Type B pancreatic cell (in vitro differentiated cells): ENCODE measurements at places on chromosomes 5 and 9. TPM values are rescaled to one million over a fixed set of nuclear protein-coding genes. Genes with fewer than 3 reads are reported as not detected.

The BTNL8 gene
- 0.87 and 2.0 TPM in 2 replicates for total RNA-seq

DNA sequence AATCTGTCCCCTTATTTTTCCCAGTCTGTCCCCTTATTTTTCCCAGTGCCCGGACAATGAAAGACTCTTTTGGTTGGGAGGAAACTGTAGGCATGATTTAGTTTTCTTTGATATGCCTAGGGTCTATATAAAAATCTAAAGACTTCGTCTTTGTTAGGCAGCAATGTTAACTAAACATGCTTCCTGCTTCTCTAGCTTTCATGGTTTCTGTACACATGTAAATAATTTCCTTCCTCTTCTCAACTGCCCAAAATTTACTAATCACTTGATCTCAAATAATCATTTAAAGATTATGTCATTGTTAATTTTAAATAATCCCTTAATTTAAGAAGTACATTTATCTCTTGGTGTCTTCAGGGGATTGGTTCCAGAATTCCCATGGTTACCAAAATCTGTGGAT, 47.8 kb upstream of the RAPGEF6 start:
- no peak for DNase-seq

- no peak for DNase-seq
Observed at GRCh38 chr5:35799753-35800152, 56.9 kb upstream of the IL7R start.

The WNK2 gene
- total RNA-seq, result 47.2 and 75.5 TPM in 2 replicates

- no peak for DNase-seq
Observed at GRCh38 chr5:1387059-1387755, 42.3 kb upstream of the CLPTM1L start.

- DNase-seq, result no peak
Observed at GRCh38 chr9:128408963-128409431, 11.7 kb upstream of the CERCAM start.

- no peak for DNase-seq
Observed at GRCh38 chr5:137565450-137565849, 66.3 kb upstream of the SPOCK1 start.

The CATSPER3 gene
- total RNA-seq, result 0.22 and 0.74 TPM in 2 replicates

DNA sequence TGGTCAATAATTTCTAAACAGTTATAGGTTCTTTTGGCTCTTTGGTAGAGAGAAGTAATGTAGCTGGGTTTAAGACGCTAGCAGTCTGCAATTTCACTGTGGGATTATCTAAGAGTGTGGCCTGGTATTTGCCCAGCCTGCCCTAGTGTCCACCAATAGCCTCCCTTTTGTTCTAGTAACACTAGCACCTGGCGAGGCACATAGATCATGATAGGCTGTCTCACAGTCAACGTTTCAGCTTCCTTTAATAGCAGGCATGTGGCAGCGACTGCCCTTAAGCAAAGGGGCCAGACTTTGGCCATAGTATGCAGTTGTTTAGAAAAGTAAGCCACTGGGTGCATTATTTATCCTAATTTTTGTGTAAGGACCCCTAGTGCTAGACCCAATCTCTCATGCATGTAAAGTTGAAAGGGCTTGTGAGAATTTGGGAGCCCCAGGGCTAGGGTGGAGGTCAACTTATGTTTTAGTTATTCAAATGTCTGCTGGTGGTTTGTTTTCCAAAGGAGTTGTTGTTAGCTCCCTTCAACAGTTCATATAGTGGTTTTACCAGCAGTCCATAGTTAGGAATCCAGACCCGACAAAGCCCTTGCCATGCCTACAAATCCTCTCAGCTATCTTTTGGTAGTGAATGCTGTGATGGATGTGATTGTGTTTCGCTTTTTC, 274.3 kb downstream of the HTR1A start:
- DNase-seq, result no peak

DNA sequence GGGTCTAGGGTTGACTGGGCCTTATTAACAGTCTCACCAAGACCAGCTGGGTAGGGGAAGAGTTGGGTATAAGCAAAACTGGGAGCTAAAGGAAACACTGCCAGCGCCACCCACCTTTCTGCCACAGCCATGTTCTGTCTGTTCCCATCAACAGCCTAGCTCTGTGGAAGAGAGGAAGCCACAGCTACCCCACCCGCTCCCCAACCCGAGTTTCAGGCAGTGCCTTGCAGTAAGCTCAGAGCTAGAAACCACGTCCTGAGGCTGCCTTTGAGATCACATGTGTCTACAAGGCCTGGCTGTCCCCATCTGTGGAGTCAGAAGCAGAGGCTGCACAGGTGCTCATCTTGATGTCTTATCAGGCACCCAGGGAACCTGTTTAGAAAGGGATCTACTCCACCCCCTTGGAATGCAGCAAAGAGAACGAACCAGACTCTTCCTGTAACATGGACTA, 15.3 kb downstream of the HNRNPH1 start:
- no peak for DNase-seq

The FAM221B gene
- 1.1 TPM in 1 of 2 replicates, not detected in the other for total RNA-seq

DNA sequence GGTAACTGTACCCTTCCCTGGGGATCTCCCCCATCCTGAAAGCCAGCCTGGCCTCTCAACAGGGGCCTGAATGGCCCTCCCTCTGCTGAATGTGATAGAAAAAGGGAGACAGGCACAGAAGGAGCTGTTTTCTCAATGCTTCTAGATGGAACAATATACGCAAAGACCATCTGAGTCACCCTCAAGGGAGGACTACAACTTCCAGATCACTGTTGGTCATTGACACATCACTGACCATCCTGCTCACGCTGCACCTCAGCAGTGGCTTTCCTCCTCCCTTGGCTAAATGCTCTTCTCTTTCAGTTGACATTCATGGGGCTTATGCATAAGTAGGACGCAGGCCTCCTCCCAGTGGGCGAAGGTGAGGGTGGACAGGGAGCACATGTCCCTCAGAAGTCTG, 112.2 kb upstream of the SHB start:
- no peak for DNase-seq

- DNase-seq, result no peak
Observed at GRCh38 chr9:90124961-90125360, 517.7 kb downstream of the DIRAS2 start.

DNA sequence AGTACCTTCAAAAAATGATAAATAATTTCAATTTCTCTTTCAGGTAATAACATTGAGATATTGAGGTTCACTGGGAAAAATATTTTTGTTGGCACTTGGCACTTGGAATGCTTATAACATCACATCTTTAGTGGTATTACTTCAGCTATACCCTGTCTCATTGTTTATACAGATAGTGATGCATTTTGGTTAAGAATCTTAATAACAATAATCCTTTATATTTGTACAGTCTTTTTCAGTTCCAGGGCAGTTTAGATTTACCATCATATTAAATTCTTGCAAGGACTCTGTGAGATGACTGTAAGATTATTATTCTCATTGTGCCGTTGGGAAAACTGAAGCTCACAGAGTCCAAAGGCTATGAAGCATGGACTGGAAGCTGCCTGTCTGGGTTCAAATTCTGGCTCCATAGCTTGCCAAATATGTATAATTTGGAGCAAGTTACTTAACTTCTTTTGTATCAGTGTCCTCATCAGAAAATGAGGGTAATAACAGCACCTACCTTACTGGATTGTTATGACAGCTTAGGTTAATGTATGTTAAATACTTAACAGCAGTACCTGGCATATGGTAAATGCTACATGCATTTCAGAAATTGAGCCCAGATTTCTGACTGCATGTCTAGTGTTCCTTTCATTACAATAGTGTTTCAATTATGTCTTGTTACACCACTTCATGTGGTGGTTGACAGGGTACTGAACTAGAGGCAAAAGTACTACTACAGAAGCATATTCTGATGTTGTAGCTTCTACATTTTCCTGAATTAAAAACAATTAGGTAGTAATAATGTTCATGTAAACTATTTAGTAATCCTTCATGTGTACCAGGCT, 272.2 kb downstream of the PLK2 start:
- no peak for DNase-seq

GRCh38 chr5:135106136-135106535, 72.1 kb upstream of the PITX1 start:
- no peak for DNase-seq

DNA sequence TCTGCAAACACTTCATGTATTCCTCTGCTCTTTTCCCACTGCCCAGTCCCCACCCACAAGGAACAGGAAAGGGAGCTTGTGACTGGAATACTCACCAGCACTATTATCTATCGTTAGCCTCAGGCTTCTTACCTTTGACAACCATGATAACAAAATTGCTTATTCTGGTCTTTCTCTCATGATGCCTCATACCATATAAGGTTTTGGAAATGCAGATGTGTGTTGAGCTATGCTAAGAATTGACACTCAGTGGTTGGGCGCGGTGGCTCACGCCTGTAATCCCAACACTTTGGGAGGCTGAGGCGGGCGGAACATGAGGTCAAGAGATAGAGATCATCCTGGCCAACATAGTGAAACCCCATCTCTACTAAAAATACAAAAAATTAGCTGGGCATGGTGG, 25.4 kb downstream of the SOX30 start:
- DNase-seq, result no peak

The MAP1B gene
- total RNA-seq, result 66.2 and 124 TPM in 2 replicates

DNA sequence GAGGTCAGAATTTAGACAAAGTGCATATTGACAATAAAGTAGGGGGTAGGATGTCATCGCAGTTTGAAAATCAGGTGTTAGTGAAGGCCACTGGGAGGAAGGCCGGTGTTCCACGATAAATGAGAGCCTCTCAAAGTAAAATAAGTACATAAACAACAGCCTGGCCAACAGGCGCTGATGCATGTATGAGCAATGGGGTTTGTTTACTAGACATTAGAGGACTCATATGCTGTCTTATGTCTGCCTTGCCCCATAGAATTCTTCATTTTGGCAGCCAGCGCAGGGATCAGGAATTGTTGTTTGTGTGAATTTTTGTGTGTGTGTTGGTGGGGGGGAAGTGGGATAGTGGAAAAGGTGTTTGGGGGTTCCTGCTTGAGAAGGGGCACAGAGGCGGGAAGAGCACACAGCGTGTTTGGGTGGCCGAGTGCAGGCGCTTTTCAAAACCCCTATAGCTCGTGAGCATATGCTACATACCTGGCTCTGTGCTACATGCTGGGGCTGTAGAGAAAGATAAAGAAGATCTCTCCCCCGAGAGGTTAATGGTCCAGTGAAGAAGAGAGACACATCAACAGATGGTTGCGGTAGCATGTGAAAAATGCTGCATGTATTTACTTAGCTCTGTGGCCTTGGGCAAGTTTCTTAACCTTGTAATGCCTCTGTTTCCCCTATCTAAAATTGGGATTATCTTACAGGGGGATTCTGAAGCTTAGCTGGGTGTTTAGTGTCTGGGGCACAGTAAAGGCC, 11.5 kb downstream of the SNX30 start:
- no peak for DNase-seq

The ADRB2 gene
- total RNA-seq, result 0.81 and 1.3 TPM in 2 replicates

- DNase-seq, result peak; percentile 69
Observed at GRCh38 chr9:124780060-124780756, 3.3 kb downstream of the OLFML2A start.

DNA sequence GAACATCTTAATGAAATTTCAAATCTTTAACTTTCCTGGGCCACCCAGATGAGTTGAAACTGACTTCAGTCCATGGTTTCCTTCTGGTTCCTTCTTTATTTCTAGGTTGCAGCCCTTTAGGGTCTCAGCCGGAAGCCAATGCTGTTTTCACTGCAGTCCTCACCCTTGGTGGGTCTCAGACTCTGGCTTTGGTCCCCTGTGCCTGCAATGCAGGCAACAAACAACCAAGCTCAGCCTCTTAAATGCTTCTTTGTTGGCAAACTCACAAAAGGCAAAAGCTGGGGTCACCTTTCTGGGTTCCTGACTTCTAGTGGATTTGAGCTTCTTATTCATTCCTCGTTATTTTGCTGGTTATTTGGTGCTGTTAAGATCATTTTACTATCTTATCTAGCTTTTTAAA, 19.3 kb upstream of the APC start:
- DNase-seq, result no peak

The POMT1 gene
- total RNA-seq, result 48.7 and 55.4 TPM in 2 replicates

DNA sequence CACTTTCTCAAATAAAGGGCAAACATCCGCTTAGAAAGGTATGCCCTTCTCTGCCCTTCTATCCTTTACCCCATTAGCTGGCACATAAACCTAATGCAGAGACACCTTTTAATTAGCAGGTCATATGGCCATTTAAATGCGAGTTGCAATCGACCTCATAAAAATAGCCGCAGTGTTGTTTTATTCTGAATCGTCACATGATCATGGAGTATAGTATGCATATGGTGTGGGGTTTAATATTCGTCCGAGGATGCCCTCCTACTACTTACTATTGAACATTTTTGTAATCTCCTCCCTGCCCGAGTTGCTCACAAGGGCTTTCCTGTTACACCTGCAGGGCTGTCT, 72.0 kb downstream of the PIK3R1 start:
- DNase-seq, result no peak

The CCL27 gene
- total RNA-seq, result 0.43 and 1.1 TPM in 2 replicates

DNA sequence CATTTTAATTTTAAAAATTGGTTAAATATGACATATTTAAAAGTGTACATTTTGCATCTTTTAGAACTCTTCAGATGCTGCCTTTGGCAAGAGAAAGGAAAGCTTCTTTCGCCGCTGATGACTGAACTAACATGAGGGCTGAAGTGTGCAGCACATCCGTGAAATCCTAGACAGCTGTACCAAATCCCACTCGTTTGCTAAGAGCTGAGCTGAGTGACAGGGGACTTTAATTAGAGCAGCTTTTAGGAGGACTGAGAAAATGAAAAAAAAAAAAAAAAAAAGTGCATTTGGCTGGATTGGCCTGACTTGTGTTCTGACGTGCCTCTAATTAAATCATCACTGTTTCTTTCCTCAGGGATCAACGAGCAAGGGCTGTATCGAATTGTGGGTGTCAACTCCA, 271.3 kb downstream of the ARHGAP26 start:
- no peak for DNase-seq

GRCh38 chr5:107153283-107153682, 517.5 kb downstream of the EFNA5 start:
- no peak for DNase-seq

The ARID3C gene
- 0.26 TPM in 1 of 2 replicates, not detected in the other for total RNA-seq

DNA sequence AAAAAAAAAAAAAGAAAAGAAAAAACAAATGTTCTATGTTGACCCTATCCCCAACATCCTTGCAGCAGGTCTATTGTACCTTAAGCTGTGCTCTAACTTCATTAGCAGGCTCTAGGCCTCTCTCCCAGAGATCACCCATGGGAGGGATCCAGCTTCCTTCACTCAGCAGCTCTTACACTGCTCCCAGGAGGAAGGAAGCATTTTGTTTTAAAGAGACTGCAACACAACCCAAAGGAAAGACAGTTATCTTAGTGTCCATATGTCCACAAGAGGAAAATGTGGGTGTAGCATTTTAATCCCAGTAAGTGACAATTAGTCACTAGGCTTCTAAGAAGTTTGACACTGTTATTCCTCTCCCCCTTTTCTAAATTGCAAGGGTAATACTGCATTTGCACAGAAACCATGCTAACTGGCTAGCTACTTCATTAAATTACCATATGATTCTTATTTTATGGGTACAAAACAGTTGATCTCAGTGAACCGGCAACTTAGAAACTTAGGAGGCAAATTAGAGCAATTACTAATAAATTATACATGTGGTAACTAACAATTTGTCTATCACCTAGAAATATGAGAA, 58.8 kb downstream of the MARCHF3 start:
- DNase-seq, result no peak

GRCh38 chr5:178209334-178210072, 5.2 kb downstream of the HNRNPAB start:
- DNase-seq, result no peak

The IFNA21 gene
- total RNA-seq, result not detected in 2 replicates
